ENCODE measurements at places on chromosomes 4 and X. TPM values are rescaled to one million over a fixed set of nuclear protein-coding genes. Genes with fewer than 3 reads are reported as not detected.

DNA sequence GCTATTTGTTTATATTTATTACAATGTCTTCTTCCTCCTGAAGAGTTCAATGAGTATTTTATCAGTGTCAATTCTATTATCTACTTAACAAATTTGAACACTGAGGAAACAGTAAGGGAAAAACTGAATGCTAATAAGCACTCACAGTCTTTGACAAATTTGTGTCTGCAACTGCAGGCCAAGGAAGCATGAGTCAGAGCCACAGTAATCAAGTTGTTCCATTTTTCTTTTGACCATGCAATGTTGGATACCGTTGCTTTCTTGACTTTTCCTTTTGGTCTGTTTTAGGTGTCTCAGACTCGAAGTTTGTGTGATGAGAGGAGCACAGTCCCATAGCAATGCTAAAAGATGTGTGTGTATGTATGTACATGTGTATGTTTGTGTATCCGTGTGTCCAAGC lies 359.6 kb downstream of the IL1RAPL1 start:
- DNase-seq = no peak

GRCh38 chrX:153871451-153871850 lies 14.5 kb downstream of the L1CAM start:
- no peak for DNase-seq

- DNase-seq = no peak
Measured at GRCh38 chr4:168758351-168758876, 251.6 kb downstream of the CBR4 start.

DNA sequence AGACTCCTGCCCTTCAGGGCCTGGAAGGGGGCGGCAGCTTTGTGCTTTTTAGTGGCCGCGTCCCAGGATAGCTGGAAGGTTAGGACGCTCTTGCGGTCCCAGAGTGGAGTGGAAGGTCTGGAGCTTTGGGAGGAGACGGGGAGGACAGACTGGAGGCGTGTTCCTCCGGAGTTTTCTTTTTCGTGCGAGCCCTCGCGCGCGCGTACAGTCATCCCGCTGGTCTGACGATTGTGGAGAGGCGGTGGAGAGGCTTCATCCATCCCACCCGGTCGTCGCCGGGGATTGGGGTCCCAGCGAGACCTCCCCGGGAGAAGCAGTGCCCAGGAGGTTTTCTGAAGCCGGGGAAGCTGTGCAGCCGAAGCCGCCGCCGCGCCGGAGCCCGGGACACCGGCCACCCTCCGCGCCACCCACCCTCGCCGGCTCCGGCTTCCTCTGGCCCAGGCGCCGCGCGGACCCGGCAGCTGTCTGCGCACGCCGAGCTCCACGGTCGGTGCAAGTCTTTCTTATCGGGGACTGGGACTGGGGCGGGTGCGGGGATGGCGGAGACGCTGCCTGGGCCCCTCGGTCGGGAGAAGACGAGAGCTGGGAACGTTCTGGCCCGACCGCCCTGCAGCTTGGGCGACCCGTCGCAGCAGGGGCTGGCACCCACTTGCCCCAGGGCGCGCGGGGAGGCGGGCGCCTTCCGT lies at the start of gene EDNRA:
TSS of gene EDNRA (plus strand) at position 207 of the 686 bp plus-strand sequence. CDS start 4,585 bp downstream, outside the sequence.
- DNase-seq = no peak

- no peak for DNase-seq
Measured at GRCh38 chr4:189843413-189844009, 97.2 kb upstream of the FRG1 start.

- DNase-seq = no peak
Measured at GRCh38 chr4:5812506-5813229, 80.2 kb downstream of the CRMP1 start.

DNA sequence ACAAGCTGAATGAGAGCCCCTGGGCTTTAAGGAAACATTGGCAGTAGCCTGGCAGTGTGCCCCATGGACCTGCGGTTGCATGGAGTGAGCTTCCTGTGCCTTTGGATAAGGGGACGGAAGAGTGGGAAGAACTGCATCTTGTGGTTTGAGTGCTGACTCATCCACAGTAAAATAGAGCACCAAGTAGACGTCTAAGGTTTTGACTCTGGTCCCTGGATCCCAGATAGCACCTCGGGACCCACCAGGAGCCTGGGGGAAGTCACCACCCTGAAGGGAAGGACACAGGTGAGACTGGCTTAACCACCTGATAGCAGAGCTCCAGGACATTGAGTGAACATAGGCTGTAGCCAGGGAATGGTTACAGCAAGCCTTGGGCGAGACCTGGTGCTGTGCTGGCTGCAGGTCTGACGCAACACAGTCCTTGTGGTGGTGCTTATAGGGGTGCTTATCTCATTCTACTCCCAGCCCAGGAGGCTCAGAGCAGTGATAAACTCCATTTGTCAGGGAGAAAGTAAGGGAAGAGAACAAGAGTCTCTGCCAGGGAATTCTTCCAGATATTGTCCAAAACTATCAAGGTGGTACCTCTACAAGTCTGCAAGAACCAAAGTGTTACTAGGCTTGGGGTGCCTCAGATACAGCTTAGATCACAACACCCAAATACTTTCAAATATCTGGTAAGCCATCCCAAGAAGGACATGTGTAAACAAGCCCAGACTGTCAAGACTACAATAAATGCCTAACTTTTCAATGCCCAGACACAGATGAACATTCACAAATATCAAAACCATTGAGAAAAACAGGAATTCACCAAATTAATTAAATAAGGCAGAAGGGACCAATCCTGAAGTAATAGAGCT lies 123.6 kb upstream of the TET2 start:
- DNase-seq = no peak

GRCh38 chrX:103002576-103002975 lies 61.4 kb downstream of the BEX1 start:
- DNase-seq = no peak

The HTR2C gene
- total RNA-seq = not detected

GRCh38 chrX:75786290-75786689 lies 1.2 kb upstream of the MAGEE2 start:
- no peak for DNase-seq

- no peak for DNase-seq
Measured at GRCh38 chrX:41616255-41616654, 72.5 kb upstream of the GPR34 start.

The ITIH6 gene
- total RNA-seq = not detected

DNA sequence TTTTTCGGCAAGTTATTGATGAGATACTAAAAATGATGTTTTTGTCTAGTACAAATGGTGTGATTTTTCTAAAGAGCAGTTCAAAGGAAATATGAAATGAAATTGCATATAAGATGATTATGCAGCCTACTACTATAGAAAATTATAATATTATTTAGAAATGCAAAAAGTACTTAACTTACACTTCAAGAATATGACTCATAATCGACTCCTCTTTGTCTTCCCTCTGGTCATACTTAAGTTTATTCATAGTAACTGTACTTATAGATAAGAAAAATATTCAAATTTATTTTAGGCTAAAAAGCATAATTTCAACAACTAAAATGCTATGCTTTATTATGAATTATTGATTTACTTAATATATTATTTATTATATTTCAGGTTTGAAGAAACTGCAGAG lies 33.2 kb downstream of the CEP44 start:
- DNase-seq = no peak

The ANKRD50 gene
- 0.44 TPM for total RNA-seq

- no peak for DNase-seq
Measured at GRCh38 chrX:153958605-153959004, 13.0 kb downstream of the HCFC1 start.

DNA sequence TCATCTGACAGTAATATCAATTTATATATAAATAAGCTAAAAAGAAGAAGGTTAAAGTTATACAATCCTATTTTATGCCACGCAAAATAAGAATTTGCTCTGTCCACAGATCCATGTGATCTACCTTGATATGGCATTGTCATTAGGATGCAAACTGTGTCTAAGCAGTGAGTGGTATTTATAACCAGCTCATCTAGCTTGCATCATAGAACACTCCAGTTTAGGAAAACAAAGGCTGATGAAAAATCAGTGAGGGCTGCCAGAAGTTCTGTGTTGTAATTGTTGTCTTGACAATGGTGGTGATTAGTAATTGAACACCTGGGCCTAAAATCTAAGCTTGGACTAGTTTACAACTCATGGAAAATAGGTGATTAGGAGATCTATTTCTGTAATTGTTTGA lies 111.0 kb downstream of the CPE start:
- no peak for DNase-seq

The SEPSECS gene
- total RNA-seq = 21.2 TPM

DNA sequence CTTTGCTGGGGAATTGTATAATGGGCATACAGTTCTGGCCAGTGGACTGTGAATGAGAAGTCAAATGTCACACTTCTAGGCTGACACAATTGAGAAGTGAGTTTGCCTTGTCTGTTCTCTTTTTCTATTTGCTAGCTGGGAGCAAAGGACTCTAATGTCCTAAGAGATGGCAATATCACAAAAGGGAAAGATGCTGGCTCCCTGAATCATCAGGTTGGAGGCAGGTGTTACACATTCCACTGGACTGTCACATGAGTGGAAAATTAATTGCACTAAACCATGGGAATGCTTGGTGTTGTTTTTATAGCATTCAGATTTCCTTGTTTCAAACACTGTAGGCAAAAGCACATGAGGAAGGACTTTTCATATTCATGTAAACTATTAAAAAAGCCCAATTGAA lies 388.3 kb downstream of the ADAM29 start:
- no peak for DNase-seq

The XAGE2 gene
- total RNA-seq = not detected

DNA sequence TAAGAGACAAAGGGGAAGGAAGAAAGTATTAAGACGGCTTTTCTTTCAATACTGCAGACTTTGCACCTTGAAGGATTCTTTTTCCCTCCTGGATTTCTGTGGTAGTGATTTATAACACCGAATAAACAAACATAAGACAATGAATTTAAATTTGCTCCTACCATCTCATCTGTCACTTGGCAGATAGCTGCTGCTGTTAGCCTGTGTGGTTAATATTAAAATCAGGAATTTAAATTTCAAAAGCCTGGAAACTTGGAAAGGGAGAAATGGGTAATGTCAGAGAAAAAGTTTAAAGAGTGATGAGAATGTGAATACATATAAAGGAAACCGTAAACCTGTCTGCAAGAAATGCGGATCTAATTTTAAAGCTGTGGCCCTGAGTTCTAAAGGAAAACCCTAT lies 3.4 kb downstream of the FAM149A start:
- DNase-seq = no peak

DNA sequence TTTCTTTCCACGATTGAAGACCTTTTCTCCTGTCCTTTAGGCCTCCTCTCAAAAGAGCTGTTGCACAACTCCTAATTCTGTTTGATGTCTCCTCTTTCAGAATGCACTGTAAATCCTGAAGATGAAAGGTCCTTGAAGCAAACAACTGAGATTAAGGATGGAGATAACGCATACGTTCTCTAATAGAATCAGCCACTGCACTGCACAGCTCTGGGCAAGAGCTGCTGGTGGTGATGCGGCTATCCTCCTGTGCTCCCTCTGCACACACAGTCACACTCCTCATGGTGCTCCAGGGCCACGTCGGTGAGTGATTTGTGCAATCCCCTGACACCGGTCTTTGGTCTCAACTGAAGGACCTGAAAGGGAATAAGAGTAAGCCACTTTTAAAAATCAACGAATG lies 208.7 kb downstream of the PDGFC start:
- DNase-seq = no peak

DNA sequence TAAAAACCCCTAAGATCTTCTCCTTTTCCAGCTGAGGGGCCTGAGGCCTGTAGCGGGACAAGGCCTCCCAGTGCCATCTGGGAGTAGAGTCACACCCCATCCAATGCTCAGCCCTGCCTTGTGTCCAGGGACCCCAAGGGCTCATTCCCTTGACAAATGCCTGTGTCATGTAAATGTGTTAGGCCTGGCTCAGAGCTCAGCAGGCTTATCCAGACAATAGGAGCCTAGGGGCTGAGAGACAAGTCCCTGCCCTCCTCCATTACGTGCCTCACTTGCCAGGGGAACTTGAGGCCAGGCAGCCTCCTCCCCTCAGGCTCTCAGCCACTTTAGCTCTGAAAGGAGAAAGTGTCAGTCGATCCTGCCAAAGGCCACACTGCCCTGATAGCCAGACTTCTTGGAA lies 166.8 kb upstream of the MAMLD1 start:
- DNase-seq = no peak

DNA sequence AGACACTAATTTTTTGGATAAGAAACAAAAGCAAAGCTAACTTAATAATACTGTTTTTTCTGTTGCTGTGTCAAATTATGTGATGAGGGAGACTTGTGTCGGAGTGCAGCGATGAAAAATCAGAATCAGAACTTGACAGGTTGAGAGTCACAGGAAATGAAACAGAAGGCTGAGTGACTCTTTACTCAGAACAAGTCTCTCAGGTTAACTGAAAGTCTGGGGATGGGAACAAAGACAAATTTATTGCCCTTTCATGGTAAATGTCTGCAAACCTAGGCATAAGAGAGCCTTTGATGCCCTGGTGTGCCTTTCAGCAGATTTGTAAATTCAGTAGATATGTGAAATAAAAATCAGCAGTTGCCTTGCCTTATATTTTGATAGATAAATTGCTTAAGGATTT lies 96.0 kb downstream of the ADGRL3 start:
- no peak for DNase-seq

- no peak for DNase-seq
Measured at GRCh38 chrX:53481816-53482465, 47.8 kb upstream of the HSD17B10 start.

GRCh38 chrX:115368876-115369275 lies 79.4 kb downstream of the LUZP4 start:
- no peak for DNase-seq

GRCh38 chrX:53421125-53421524 lies 1.3 kb downstream of the SMC1A start:
- no peak for DNase-seq

GRCh38 chr4:10161840-10162239 lies 45.2 kb upstream of the WDR1 start:
- no peak for DNase-seq

- no peak for DNase-seq
Measured at GRCh38 chr4:95599777-95600400, 51.1 kb upstream of the UNC5C start.

The ATRX gene
- 104 TPM for total RNA-seq

The PDCL2 gene
- not detected for total RNA-seq

GRCh38 chr4:2761035-2761923 lies 5.1 kb upstream of the TNIP2 start:
- no peak for DNase-seq

GRCh38 chr4:1328267-1329155 lies 18.5 kb upstream of the UVSSA start:
- no peak for DNase-seq

DNA sequence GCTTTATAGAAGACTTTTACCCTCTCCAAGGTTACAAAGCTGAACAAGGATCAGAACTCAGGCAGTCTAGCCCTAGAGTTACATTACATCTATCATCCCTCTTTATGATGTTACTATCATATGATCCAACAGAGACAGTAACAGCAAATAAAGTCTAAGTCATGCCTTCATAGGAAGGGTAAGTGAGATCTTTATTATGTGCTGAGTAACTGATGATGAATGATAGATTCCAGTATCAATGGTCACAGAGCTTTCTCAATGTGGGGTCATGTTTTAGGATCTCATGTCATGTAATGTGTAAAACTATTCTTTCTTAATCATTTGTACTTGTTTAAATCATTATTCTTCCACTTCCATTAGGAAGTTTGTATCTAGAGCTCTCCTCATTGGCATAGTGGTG lies 22.8 kb downstream of the ELOVL6 start:
- DNase-seq = no peak
